ENCODE measurements at places on chromosomes 6 and 20. TPM values are rescaled to one million over a fixed set of nuclear protein-coding genes. Genes with fewer than 3 reads are reported as not detected.

DNA sequence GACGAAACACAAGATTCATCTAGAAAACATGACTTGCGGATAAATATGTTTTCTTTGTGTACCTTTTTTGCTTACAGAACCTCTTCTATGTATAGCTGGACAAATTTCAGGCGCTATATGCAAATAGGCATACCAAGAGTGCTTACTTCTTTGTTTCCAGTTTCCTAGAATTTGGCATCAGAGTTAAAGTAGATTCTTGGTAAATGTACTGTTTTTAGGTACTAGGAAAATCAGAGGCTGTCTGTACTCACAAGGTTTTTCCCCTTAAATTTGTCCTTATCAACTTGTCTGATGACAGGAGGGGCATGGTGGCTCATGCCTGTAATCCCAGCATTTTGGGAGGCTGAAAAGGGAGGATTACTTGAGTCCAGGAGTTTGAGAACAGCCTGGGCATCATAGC lies 124.9 kb upstream of the TMEM170B start:
- DNase-seq, result no peak

GRCh38 chr6:32764048-32764447 lies 716 bp upstream of the HLA-DQB2 start:
- DNase-seq, result no peak

GRCh38 chr6:135503703-135504475 lies 6.3 kb upstream of the AHI1 start:
- no peak for DNase-seq

Gene PRRT1
- not detected for total RNA-seq

Gene BMP5
- total RNA-seq, result not detected

Gene SUMO4
- total RNA-seq, result 6.3 TPM

Gene ATP6V1G2
- total RNA-seq, result 0.89 TPM

Gene PBOV1
- not detected for total RNA-seq

DNA sequence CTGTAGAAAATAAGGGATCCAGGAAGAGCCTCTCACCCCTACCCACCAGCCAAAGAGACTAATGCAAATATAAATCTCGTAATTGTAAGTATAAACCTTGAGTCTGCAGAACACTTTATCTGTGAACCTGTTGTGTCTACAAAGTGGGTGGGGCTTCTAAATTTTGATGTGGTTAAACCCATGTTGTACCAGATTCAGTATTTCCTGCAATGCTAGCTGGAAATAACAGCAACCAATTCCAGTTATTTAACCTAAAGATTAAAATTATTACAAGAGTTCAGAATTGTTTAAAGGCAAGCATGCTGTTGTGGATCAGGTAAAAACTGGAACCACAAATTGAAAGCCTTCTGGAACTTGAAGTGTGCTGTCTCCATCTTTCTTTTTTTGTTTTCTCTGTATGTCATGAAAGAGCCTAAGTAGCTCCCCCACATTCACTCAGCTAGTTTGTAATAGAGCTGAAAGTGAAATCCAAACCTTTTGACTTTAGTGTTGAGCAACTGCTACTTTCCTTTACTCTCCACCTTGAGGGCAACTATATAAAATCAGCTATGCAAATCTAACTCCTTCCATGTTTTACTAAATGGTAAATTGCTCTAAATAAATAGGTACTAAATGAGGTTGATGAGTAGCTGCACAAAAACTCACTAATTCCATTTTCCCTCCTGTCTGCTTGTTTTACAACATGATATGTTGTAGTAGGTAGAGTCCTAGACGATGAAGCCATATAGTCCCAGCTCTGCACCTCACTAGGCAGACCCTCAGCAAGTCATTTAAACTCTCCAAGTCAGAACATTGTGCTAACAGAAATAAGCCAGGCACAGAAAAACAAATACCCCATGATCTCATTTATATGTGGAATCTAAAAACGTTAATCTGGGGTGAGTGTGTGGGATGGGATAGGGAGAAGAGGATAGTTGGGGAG lies 17.9 kb upstream of the THEMIS start:
- DNase-seq, result no peak

Gene USP49
- 0.97 TPM for total RNA-seq

DNA sequence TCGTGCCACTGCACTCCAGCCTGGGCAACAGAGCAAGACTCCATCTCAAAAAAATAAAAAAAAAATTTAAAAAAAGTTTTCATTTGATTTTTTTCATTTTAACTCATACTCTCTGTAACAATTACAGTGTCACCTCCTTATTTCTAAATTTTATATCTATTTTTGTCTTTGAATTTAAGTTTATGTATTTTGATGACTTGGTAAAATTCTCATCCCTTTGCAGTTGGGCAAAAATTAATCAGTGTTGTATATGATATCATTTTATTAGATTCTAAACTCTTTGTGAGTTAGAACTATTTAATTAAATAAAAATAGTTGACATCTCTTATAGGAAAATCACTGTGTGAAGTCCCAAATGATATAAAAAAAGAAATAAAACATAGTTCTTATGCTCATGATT lies 270.7 kb downstream of the PLCB1 start:
- no peak for DNase-seq

Gene RSPO3
- 0.13 TPM for total RNA-seq

Gene GINS1
- total RNA-seq, result 2.9 TPM

GRCh38 chr6:130981409-130981808 lies 81.6 kb downstream of the EPB41L2 start:
- DNase-seq, result peak; percentile 47

DNA sequence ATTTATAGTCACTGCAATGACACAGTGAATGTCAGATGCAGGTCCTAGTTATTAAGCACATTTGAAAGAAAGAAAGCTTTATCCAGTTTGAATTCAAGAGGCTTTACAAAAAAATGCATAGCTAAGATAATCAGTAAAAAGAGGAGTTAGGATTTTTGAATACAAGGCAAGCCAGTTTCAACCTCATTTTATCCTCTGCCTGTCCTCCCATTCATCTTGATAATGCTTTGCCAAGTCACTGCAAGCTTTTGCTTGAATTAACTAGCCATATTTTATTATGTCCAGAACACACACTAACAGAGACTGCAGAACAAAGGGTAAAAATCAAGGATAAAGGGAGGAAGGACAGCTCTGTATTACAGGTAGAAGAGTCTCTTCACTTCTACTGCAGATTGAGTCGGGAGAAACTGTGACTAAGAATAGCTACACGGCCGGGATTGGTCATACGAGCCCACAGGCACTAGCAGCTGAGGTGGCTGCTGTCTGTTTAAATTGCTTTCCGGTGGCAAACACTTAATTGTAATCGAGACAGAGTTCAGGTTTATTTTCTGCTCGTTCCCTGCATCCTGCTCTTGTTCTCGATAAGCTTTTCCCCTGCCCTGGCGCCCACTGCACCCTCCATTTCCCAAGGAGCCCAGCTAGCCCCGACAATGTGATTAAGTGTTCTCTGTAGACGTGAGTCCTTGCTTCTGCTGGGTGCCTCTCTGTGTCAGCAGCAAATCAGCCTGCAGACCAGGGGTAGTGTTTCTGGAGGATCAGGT lies 30.5 kb upstream of the AKAP12 start:
- DNase-seq, result peak; percentile 64

Gene TNFAIP3
- 2.1 TPM for total RNA-seq

DNA sequence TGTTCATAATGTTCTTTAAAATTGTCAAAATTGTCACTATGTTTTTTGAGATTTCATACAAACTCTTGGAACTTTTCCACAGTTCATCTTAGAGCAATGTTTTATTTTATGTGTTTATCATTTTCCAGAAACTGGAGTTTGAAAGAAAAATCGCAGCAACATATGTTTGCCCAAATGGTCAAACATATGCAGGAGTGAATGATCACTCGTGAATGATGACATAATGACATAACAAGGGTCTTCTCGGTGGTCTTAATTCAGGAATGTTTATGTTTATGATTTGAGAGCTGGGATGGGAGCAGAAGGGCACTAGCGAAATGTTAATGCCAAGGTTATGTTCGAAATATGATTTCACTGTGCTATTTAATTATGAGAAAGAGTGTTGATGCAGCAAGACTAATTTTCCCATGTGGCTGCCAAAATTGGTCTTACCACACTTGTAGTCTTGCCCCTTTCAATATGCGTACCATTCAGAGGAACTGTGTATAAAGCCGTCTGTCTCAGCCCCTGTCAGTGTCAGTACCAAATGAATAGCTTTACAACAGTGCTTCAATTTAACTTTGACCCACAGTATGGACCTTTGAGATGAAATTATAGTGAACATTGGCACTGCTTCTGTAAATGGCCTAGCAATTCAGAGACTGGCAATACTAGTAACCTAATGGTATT lies 152.3 kb downstream of the CARMIL1 start:
- DNase-seq, result no peak

All from GM23248 (cell line).